Activated CD8-positive, alpha-beta memory T cell treated with anti-CD3 and anti-CD28 coated beads, Interleukin-2, amount 50 U/mL, for 48 hours (primary cell): ENCODE measurements at places on chromosomes 2 and 18.

GRCh38 chr2:157890969-157891642 is 15.0 kb upstream of the ACVR1 start:
- DNase-seq = no peak

GRCh38 chr2:138237667-138238384 is 263.7 kb upstream of the SPOPL start:
- no peak for DNase-seq

DNA sequence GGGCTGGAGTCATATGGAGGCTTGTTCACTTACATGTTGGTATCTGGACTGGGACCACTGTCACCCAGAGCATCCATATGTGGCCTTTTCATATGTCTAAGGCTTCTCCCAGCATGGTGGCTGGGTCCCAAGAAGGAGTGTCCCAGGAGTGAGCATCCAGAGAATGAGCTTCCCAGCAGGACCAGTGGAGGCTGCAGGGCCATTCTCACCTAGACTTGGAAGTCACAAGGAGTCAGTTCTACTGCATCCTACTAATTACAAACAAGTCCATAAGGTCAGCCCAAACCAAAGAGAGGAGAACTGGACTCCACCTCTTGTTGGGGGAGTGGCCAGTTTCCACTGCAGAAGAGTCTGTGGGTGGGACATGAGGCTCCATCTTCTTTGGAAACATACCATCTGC is 5.1 kb upstream of the TEX51 start:
- DNase-seq = peak; percentile 7

DNA sequence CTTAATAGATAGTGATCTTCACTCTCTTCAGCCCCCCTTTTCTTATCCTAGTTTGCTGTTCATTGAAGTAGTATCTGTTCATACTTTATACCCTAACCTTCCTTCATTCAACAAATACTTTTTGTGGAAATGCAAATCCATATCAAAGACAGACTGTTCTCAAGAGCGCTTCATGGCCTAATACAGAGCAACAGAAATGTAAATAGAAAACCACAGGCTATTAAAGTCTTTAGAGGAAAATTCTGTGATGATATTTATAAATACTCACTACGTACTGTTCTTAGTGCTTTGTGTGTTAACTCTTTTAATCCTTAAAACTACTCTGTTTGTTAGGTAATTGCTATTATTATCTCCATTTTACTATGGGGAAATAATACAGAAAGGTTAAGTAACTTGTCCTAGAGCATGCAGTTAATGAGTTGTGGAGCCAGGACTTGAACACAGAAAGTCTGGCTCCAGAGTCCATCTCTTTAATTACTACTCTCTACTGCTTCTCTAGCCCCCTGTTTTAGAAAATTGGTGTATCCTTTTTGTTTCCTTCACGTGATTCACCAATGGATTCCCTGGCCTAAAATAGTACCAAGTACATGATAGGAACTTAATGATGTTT is 2.9 kb downstream of the MDH1 start:
- no peak for DNase-seq

DNA sequence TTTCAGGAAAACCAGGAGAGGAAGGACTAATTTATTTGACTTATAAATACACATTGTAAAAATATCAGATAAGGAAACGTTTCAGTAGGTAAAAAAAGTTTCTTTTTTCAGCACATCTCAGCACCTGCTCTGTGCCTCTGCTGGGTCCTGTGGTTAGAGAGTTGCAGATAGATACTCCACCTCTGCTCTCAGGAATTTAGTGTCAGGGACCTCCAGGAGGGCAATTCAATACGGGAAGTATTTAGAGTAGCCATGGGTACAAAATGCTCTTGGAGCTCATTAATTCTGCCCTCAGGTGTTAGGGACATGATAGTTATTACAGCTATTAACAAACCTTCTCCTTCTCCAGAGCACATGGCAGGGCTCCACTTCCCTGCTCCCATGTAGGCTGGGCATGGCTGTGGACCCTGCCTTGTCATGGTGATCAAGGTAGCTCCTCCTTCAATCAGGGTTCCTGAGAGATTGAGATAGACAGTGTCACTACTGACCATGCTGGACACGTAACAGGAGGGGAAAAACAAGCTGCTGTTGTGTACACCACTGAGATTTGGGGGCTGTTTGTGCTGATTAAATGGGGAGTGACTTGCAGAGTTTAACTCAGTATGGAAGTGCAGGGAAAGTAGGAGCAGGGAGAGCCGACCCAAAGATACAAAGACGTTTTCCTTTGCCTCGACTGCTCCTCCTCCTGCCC is 185.6 kb upstream of the COPS8 start:
- DNase-seq = no peak

GRCh38 chr2:86107031-86107430 is 996 bp downstream of the PTCD3 start:
- no peak for DNase-seq

DNA sequence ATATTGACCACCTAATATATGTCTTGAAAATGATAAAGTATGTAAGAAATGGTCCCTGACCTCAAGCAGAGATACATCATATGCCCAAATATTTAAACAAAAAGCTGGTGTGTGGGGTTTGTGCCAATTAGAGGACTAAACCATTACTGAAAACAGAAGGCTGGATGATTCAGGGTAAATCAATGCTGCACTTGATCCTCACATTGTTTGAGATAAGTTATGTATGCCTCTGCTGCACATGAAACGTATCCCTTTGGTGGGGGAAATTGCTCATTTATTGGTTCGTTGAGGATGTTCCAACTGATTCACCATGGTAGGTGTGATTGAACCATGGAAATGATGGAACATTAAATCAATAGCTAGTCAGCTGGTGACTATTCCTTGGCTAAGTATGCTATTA is 24.7 kb upstream of the DARS1 start:
- no peak for DNase-seq

DNA sequence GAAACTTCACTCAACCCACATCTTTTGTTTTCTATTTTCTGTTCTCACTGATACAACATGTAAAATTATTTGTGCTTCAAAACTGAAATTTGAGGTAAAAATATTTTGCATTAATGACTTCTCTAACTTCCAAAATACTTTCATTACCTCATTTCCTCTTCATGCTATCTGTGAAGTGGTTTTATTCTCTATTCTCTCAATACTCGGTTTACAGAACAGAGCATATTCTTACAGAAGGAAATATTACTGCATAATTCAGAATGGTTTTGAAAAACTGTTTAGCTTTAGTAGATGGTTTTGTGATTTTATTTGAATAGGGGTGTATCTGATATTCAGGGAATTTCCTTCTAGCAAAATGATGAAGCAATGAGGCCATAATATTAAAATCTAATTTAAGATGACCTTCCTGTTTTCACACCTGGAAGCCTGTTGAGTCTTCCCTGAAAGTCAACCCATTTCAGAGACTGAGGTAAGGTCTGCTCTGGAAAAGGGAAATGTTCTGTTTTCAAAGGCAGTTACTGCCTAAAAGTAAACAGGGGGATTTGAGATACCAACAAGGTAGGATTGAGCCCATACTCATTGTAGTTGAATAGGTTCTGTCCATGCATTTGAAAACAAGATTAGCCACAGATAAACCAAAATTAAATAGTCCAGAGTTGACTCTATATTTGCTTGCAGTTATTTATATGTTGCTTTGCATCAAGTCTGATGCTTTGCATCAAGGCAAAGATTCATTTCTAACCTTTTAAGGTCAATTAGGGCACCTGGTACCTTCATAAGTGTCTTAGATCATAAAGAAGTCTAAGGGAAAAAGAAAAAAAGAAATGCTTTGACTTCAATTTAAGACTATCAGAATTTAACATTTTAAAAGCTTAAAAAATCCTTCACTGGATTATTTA is 50.8 kb upstream of the PEX13 start:
- no peak for DNase-seq

- no peak for DNase-seq
Measured at GRCh38 chr2:192190474-192190873, 4.3 kb downstream of the TMEFF2 start.

DNA sequence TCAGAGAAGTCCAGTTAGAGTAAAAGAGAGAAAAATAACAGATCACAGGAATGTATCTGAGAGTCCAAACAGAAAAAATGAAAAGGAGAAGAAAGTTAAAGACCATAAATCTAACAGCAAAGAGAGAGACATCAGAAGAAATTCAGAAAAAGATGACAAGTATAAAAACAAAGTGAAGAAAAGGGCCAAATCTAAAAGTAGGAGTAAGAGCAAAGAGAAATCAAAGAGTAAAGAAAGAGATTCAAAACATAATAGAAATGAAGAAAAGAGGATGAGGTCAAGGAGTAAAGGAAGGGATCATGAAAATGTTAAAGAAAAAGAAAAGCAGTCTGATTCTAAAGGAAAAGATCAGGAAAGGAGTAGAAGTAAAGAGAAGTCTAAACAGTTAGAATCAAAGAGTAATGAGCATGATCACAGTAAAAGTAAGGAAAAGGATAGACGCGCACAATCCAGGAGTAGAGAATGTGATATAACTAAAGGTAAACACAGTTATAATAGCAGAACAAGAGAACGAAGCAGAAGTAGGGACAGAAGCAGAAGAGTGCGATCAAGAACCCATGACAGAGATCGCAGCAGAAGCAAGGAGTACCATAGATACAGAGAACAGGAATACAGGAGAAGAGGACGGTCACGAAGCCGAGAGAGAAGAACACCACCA is 52.4 kb downstream of the PPIG start:
- no peak for DNase-seq

DNA sequence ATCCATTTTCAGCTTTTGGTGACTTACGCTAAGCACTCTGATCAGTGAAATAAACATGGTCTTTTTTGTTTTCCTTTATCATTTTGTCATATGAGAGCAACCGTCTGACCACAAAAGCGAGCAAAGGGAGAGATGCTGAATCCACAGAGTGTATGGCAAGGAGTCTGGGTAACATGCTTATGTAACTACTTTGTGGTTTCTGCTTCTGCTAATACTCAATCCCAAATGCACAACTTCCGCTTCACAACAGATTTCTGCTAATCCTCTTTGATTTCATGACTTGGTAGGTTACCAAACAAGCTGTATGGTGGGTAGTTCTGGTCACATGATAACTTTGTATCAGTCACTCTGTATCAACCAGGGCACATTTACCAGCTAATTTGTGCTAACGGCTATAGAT is 908.4 kb upstream of the CRIM1 start:
- no peak for DNase-seq

DNA sequence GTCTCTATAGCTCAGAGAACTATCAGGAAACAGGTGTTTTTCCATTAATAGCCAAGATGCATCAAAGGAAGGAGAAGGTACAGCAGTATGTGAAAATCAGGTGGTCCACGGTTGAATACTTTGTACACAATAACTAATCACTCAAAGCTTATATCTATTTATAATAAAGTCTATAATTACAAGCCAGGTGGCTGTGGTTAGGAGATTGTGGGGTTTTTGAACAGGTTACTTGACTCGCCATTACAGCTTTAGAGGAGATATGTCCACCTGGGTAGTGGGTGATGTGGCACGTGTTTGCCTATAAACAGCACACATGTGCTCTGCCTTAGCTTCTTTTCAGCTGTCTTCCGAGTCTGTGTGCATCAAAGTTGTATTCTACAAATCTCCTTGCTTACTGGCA is 892.2 kb upstream of the ZEB2 start:
- DNase-seq = no peak

DNA sequence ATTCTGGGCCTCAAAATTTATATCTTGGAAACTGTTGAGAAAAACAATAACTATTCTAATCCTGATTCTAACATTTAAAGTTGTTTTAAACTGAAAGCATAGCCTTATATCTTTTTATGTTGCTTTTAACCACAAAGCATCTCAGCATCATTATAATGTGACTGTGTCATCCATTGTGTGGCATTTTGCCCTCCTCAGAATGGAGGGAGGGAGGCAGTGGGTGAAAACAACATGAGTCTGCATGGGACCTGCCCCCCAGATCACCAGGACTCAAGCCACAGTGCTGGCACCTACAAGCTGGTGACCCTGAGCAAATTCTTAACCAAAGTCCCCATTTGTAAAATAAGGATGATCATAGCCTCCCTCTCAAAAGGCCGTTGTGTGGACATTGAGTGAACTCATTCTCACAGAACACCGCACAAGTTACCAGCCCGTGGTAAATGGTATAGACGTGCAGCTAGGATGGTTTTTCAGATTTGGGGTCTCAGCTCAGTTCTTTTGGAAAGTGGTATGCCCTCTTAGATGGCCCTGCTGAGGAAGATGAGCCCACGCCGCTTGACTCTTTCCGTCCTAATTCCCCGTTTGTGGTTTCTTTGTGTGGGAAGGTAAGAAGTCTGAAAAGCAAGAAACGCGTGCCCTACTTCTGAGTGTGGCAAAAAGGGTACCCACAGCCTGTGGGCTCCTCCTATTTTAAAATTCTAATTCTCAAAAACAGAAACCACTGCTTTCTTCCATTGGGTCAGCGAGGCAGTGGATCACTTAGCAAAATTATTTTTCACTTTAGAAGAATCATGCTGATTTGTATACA is 305.0 kb upstream of the ID2 start:
- no peak for DNase-seq

DNA sequence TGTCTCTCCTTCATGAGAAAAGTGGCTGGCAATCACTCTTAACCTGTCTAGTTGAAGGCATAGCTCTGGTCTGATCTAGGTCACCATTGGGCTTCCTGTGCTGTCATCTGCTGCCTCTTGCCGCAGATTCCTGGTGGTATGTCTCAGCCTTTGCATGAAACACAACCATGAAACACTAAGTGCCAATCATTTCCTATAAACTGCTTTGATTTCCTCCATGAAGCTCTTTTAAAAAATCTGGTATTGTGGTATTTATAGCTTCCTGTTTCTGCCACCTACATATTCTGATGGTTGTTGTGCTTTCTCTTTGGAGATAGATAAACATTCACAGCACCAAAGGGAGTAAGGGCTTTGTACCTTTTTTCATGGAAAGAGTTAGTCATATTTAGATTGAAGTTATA is 120.0 kb upstream of the EPC2 start:
- DNase-seq = no peak

DNA sequence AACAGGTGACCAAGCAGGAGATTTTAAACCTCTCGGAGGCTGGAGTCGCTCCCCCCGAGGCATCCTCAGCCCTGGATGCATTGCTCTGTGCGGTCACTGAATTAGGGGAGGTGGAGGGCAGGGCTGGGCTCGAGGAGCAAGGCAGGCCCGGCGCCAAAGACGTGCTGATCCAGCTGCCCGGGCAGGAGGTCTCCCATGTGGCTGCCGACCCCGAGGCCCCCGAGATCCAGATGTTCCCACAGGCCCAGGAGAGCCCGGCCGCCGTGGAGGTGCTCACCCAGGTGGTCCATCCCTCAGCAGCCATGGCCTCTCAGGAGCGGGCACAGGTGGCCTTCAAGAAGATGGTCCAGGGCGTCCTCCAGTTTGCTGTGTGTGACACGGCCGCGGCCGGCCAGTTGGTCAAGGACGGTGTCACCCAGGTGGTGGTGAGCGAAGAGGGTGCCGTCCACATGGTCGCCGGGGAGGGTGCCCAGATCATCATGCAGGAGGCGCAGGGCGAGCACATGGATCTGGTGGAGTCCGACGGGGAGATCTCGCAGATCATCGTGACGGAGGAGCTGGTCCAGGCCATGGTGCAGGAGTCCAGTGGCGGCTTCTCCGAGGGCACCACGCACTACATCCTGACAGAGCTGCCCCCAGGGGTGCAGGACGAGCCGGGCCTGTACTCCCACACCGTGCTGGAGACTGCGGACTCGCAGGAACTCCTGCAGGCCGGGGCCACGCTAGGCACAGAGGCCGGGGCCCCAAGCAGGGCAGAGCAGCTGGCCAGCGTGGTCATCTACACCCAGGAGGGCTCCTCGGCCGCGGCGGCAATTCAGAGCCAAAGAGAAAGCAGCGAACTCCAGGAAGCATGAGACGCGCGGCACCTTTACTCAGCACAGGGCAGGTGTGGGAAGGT is 145.1 kb downstream of the PTGR3 start:
- DNase-seq = no peak

- no peak for DNase-seq
Measured at GRCh38 chr2:230582851-230583283, 129.8 kb upstream of the CAB39 start.

GRCh38 chr2:233101816-233102215 is 41.7 kb downstream of the INPP5D start:
- no peak for DNase-seq
